ENCODE measurements at places on chromosomes 12 and 14.

GRCh38 chr12:115833704-115834103 is 443.8 kb downstream of the MED13L start:
- DNase-seq: no peak
- no peak overlapping the region for H3K4me3 ChIP-seq
- no peaks in the 10 kb centered on the region for H3K4me1 ChIP-seq
- no peak overlapping the region for H3K27ac ChIP-seq
- no peaks in the 10 kb centered on the region for H3K27me3 ChIP-seq
- no peaks in the 10 kb centered on the region for H3K36me3 ChIP-seq

- H3K27me3 ChIP-seq: no peaks in the 10 kb centered on the region
- no peak overlapping the region for H3K4me3 ChIP-seq
- no peaks in the 10 kb centered on the region for H3K36me3 ChIP-seq
- no peak for DNase-seq
Measured at GRCh38 chr14:61836184-61836583, 74.0 kb downstream of the SNAPC1 start.

DNA sequence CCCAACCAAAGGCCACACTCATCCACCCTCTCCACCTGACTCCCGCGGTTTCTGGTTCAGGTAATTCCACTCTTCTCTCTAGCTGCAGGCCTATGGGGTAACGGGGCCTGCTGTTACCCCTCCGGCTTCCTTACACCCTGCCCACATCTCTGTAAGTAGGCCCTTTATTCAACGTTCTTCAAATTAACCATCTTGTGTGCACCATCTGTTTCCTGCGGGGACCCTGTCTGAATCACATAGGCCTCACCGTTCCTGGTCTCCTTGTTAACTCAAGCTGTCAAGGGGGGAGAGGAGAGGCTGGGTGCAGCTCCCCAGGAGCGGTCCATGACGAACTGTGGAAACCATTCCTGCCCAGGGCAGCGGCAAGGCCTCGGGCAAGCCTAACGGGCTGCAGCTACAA is 9.3 kb upstream of the DLK1 start:
- no peak for DNase-seq
- H3K27me3 ChIP-seq: peaks cover 21% of the 10 kb centered on the region
- no peak overlapping the region for H3K4me3 ChIP-seq
- H3K36me3 ChIP-seq: no peaks in the 10 kb centered on the region

GRCh38 chr12:105288311-105288996 is 42.0 kb upstream of the C12orf75 start:
- no peaks in the 10 kb centered on the region for H3K4me1 ChIP-seq
- no peaks in the 10 kb centered on the region for H3K27me3 ChIP-seq
- no peak for DNase-seq
- no peak overlapping the region for H3K4me3 ChIP-seq
- H3K27ac ChIP-seq: no peak overlapping the region
- no peaks in the 10 kb centered on the region for H3K36me3 ChIP-seq

DNA sequence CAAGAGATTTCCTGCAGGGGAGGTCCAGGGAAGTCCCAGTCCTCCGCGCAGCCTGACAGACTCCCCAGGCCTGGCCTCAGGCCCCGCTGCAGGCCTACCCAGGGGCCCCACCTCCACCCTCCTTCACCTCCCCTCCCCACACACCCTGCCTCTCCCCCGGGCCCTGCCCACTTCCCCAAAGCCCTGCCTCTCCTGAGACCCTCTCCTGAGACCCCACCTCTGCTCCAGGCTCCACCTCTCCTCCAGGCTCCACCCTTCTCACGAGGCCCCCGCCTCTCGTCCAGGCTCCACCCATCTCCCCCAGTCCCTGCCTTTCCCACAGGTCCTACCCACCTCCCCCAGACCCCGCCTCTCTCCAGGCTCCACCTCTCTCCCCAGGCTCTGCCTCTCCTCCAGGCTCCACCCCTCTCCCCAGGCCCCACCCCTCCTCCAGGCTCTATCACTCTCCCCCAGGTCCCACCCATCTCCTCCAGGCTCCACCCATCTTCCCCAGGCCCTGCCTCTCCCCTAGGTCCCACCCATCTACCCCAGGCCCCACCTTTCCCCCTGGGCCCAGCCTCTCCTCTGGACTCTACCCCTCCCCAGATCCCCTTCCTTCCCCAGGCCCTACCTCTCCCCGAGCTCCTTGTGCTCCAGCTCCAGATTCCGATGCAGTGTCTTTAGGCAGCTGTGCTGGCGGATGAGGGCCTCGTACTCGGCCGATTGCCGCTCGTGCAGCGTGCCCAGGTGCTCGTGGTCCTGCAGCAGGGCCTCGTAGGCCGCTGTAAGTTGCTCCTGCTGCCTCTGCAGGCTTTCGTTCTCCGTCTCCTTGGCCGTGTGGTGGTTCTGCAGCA is 58.8 kb upstream of the GPR68 start:
- H3K27ac ChIP-seq: no peak overlapping the region
- H3K27me3 ChIP-seq: peaks cover 7% of the 10 kb centered on the region
- H3K36me3 ChIP-seq: no peaks in the 10 kb centered on the region
- DNase-seq: no peak
- H3K4me3 ChIP-seq: no peak overlapping the region
- H3K4me1 ChIP-seq: no peaks in the 10 kb centered on the region
